Putamen (tissue), 1 donor: ENCODE measurements at places on chromosomes 5 and 9.

- no peak for DNase-seq
Observed at GRCh38 chr9:94706922-94707321, 19.6 kb upstream of the AOPEP start.

DNA sequence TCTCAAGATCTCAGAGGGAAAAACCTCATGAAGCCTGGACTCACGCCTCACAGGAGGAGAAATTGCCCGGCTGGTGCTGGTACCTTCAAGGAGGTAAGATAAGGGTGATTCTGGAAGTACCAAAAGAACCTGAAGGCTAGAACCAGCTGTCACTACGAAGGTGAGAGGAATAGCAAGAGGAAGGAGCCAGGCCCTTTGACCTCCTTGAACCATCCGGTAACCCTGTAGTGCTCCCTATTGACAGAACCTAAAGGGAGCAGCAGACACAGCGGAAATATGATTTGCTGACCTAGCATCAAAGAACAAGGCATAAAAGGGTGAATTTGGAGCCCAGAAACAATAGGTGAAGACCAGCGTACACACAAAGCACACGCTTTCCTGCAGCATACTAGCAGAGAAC lies 92.2 kb downstream of the DOCK8 start:
- no peak for DNase-seq

GRCh38 chr5:134506054-134507039 lies 19.1 kb upstream of the JADE2 start:
- no peak for DNase-seq

DNA sequence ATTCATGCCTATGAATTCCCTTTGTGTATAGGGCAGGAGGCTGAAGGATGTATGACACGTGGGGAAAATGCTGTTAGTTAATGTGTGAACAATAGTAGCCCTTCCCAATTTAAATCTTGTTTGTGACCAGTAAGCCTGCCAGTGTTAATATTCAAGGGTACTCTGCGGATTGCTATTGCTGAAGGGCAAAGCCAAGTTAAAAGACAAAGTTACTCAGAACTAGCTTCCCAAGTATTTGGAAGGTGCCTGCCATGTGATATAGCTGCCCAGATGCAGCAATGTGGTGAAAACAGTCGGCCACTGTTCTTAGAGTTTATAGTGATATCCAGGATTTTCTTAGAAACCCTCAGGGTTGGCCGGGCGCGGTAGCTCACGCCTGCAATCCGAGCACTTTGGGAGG lies 34.6 kb downstream of the MARVELD2 start:
- DNase-seq, result no peak

- DNase-seq, result no peak
Observed at GRCh38 chr5:7608772-7609171, 212.8 kb downstream of the ADCY2 start.

DNA sequence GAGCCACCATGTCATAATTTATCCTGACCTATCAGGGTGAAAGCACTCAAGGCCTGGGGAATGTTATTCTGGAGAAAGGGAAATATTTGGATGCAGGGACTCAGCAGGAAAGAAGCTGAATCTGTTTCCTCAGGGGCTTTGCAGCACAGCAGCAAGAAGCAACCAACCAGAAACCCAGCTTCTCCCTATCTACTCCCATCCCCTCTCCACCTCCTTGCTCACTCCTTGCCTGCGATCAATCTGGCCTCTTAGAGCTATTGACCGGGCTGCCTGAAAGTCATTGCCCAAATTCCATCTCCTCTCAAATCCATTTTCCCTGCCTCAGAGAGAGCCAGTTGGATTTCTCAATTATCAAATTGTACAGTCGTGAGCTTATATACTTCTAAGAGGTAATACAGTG lies 542.0 kb upstream of the TRPC7 start:
- no peak for DNase-seq

- DNase-seq, result no peak
Observed at GRCh38 chr5:168562279-168562678, 16.9 kb downstream of the PANK3 start.
